GDM1 (cell line): ENCODE measurements at places on chromosomes 5 and 9.

DNA sequence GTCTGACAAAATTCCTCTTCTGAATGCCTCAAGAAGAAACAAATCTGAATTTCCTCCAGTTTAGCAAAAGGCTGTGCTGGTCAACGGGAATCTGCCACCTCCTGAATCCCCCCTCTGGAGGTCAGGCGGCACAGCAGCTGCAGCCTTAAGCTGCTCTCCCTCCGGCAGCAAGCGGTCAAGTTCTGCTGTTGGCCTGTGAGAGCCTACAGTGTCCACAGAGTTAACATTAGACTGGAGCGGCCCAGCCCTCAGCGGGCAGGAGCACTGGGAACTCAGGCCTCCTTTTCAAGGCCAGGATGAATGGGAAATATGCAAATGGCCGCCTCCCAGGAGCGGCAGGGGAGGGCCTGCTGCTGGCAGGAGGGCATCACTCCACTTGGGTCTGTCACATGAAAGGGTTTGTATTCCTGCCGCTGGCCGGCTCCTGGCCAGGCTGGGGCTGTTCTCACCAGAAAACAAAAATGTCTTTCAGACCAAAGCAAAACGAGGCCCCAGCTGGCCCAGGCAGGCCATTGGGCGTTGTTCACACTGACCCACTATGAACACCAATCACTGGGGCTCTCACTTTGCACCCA, 8.2 kb downstream of the ACSL6 start:
- no peak for DNase-seq

DNA sequence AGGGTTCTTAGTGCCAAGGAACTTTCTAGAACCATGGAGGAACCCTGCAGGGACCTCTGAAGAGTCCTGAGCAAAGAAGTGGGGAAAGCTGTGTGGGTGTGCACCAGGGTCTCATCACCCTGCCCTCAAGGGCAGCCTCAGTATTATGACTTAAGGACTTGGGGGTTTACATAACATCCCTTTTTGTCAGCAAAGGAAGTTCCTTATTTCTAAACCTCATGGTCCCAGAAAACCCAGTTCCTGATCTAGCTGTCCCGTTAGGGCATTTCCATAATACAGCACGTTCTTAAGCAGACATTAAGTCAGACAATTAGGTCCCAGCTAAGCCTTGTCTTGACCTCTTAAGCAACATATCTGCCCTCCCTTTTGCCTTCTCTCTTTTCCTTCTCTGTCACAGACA, 57.3 kb downstream of the DAPK1 start:
- DNase-seq: peak; percentile 20

- no peak for DNase-seq
These were observed 172.7 kb upstream of the RFX3 start for GRCh38 chr9:3698531-3698930.

DNA sequence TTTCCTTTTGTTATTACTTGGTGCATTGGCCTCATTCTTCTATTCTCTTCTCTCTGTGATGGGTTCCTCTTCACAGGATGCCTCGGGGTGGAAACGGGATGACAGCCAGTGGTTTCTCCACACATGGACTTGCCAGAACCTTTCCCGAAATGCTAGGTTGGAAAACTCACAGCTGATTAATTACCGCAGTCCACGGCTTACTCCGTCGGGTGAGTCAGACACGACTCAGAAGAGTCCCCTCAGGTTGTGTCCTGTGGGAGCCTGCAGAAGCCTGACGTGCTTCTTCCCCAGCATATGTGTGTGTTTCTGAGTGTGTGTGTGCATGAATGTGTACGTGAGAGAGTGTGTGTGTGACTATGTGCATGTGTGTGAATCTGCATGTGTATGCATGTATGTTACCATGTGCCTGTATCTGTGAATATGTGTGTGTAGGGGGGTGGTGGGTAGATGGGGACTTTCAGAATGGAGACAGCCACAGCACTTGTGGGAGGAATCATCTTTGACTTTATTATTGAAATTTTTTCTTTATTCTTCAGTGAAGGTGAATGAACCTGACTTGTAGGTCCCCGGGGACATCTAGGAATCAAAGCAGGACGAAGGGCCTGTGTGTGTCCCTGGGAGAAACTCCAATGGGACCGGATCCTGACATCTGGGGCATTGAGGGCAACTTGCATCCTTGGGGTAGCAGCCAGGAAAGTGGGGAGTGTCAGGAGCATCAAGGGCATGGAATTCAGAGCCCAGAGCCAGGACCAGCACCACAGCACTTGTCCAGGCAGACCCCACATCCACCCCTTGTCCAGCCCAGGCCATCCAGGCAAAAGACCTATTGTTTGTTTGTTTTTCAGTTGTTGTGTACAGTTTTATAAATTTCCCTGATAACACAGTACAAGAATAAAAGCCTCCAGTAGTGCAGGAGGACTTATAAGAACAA, 21.9 kb upstream of the MED10 start:
- DNase-seq: no peak

DNA sequence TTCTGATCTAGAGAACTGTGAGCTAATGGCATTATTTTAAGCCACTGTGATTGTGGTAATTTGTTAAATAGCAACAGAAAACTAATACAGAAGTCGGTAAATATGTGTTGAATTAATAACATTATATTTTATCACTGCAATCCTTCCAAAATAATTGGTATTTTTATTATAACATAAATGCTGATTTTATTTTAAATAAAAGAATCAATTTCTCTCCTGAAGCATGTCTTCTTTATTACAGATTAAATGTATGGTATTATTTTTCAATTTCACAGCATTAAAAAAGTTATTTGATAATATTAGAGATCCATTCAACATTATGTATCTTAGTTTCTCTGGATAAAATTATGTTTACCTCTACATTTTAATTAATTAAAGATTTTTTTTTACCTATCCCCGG, 165.5 kb upstream of the EDIL3 start:
- DNase-seq: no peak
